Amniotic stem cell (primary cell): ENCODE measurements at places on chromosomes 3 and 15.

GRCh38 chr15:22873841-22874240 is 35.4 kb downstream of the NIPA2 start:
- DNase-seq, result no peak

- DNase-seq, result no peak
Observed at GRCh38 chr3:189909573-189909972, 211.1 kb downstream of the P3H2 start.

DNA sequence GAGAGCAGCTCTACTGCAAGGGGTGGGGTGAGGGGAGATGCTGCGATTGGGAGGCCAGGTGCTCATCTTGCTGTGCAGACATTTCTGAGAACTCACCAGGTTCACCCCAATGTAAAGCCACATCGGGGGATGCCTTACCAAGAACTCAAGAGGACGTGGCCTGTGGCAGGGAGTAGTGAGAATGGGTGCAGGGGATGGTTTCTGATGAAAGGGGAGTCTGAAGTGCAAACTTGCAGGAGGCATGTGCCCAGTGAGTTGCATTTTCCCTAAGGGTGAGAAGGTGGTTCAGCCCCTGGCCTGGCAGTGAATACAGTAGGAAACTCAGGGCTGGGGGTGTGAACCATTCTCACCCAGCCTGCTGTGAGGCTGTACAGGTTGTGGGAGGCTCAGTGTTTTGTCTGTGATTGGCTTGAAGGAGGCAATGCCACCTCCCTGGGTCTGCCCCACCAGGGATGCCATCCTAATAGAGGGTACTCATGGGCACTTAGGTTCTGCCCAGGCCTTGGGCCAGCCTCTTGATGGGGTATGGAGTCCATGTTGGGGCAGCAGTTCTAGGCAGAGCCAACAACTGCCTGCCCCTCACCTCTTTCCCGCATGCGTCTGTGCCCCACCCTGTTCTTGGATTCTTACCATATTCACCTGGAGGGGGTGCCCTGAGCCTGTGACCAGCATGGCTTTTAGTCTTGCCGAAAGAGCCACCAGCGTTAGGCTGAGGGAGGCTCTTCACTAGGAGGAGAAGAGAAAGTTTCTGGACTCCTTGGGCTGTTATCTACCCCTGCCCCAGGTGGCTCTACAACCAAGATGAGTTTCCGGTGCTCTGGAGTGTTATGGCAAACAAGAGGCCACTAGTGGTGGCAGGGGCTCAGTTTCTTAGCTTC is 4.5 kb downstream of the HEMK1 start:
- no peak for DNase-seq

DNA sequence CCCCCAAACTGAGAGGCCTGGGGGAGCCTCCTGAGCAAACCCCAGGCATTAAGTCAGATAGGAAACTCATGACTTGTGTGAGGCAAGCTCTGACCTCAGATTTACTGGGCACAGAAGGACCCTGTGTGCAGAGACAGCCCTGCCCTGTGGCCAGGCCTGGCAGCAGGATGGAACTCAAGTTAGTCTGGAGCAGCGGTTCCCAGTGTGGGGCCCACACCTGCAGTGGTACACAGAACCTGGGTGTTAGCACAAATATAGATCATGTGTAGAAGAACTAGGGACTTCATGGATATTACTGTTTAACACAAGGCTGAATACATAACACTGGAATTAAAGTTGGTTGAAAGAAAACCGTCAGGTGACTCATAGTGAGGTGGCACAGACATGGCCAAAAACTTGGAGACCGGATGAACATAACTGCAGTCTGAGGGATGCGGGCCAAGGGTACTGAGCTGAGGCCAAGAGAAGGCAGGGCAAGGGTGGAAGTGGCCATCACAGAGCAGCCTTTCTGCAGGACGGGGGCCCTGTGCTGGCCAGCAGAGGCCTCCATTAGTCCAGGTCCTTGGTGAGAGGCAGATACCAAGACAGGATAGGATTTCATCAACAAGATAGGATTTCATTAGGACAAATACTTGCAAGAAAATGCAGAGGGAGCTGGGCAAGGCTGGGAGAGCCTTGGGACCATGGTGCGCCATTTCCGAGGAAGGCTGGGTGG is 40.9 kb downstream of the IRAK2 start:
- DNase-seq, result peak; percentile 70

- no peak for DNase-seq
Observed at GRCh38 chr3:128327606-128328031, 139.1 kb downstream of the DNAJB8 start.

DNA sequence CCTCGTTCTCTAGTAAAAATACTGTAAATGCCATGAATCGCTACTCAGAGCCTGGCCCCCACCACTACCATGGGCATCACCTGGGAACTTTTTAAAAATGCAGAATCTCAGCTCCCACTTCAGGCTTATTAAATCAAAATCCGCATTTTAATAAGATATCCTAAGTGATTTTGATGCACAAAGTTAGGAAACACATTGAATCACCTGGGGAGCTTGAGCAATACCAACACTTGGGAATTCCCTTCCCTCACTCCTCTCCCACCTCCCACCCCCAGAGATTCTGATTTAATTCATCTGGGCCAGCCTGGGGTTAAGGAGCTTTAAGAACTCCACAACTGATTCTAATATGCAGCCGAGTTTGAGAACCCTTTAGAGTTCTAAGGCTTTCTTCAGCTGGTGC is 26.8 kb downstream of the RLBP1 start:
- DNase-seq, result no peak

DNA sequence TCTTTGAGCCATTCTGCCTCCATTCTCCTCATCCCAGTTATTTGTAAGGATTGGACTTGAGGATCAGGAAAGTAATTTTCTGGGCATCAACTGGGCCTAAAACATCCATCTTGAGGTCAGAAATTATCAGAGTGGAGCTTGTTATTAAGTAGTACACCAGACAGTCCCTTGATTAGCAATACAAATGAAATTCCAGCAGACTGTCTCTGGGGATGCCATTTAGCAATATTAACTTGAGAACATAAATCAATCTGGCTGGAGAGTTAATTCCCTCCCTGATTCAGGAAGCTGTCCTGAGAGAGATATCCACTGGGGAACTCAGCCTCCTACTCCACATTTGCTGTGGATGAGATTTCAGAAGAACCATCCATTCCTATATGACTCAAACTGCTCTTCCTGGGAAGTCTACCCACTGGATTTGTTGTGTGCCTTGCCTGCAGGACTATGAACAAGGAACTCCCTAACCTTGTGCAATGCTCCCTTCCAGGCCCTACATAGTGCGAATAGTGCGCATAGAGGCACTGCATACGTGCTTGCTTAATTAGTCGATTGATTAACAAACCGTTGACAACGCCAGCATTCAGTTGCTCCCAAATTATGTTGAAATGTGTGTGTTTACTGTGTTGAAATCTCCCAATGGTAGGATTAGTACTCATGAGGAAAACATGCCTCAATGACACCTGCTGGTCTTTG is 36.1 kb upstream of the MTMR14 start:
- no peak for DNase-seq
